ENCODE measurements at places on chromosomes 5 and 9.

DNA sequence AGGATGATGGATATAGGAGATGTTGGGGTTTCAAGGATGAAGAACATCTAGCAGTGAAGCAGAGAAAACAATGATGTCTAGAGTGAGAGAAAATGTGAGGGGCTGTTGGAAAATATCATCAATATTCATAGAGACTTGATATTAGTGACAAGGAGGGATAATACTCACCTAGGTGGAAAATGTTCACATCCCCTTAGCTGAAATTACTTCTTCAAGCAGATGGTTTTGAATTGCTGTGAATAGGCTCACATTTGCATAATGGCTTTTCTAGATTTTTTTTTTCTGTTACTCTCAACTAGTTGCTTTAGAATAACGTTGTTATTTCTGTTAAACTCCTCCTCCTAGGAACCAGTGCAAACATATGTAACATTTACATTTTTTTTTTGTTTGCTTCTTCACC is 61.6 kb upstream of the MAP1B start:
- no peak for DNase-seq

GRCh38 chr5:172193872-172194271 is at the start of gene EFCAB9:
TSS of gene EFCAB9 (plus strand) at chr5:172194172. CDS start at chr5:172194173, 1 bp downstream.
- DNase-seq: no peak

GRCh38 chr9:125886365-125886764 is 139.2 kb downstream of the PBX3 start:
- DNase-seq: no peak

- no peak for DNase-seq
Observed at GRCh38 chr5:177307544-177308363, 3.9 kb downstream of the MXD3 start.

GRCh38 chr9:116309900-116310611 is 156.5 kb downstream of the PAPPA start:
- DNase-seq: no peak

DNA sequence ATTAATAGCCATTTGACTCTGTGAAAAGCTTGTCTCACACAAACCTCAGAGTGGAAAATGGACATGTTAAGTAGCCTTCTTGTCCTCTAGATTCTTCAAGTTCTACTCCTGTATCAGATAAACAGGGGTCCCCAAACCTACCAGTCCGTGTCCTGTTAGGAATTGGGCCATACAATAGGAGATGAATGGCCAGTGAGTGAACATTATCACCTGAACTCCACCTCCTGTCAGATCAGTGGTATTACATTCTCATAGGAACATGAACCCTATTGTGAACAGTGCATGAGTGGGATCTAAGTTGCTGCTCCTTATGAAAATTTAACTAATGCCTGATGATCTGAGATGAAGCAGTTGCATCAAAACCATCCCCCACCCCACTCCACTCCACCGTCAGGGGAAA is 136.3 kb downstream of the TMEM232 start:
- no peak for DNase-seq

DNA sequence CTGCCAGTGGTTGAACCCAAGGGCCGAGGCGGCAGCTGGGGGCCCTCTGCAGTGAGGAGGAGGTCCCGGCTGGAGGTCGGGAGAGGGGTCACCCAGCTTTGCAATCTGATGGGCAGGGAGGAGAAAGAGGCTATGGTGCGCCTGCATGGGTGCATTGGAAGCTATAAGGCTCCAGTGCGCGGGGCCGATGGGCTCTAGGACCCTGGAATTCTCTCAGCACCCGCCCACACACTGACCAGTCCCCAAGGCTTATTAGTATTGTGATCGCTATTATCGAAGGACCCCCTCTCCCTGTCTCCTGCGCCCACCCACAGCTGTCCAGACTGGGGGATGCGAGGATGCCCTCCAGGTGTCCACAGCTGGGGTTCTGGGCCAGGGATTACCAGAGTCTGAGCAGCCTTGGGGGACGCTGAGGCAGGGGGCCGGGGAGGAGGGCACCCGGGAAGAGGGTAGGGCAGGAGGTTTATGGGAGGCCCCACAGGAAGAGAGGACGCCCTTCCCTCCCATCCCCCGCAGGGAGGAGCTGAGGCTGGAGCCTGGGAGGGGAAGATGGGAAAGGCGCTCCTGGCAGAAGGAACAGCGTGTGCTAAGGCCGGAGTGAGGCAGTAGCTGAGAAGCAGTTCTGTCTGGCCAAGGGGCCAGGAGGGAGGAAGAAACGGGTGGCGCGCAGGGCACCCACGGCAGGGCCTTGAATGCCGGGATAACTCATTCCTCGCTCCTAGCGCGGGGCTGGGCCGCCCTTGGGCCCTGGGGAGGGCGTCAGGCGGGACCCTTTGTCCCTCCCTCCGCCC is 24.2 kb downstream of the C9orf50 start:
- no peak for DNase-seq

DNA sequence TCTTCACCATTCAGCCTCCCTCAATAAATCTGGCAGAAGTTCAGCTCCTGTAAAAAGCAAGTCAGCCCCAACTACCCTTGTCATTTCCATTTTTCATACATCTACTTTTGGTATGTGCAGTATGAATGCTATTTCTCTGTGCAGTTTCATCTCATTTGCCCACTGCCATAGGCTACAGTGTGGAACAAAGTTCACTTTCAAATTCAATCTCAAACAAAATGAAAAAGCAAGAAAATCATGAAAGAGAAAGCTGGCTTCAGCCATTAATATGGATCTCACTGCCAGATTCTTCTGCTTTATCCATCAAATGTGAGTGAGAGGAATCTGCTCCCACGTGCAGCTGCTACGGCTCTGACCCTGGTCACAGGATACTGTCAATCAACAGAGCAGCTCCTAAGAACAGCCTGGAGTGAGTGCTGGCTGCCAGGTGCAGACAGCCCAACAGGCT is 494.2 kb downstream of the ZNF608 start:
- DNase-seq: no peak

- DNase-seq: no peak
Observed at GRCh38 chr9:105333076-105333475, 88.6 kb downstream of the SLC44A1 start.

DNA sequence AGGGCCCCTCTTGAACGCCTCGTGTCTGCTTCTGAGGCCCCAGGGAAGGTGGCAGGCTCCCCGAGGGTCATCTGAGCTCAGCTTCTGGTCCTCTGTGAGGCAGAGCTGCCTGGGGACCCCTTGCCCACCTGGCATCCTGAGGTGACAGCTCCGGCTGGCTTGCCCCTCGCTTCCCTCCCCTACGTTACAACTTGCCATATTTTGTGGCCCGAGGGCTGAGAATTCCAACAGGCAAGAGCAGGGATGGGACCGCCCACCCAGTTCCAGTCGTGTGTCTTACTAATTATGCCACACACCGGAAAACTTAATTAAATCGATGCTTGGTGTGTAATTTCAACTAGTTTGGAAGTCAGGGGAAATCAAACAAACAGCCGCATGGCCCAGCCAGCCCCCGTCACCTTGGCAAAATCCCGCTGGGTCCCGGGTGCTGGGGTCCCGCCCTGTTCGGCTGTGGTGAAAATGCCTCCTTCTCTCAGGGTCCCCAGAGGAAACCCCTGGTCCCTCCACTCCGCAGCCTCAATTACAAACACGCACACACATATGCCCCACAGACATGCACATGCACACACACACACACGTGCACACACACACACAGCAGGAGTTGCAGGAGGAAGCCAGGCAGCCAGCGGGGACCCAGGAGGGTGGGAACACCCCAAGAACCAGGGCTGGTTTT is 221.0 kb upstream of the IER5L start:
- no peak for DNase-seq

DNA sequence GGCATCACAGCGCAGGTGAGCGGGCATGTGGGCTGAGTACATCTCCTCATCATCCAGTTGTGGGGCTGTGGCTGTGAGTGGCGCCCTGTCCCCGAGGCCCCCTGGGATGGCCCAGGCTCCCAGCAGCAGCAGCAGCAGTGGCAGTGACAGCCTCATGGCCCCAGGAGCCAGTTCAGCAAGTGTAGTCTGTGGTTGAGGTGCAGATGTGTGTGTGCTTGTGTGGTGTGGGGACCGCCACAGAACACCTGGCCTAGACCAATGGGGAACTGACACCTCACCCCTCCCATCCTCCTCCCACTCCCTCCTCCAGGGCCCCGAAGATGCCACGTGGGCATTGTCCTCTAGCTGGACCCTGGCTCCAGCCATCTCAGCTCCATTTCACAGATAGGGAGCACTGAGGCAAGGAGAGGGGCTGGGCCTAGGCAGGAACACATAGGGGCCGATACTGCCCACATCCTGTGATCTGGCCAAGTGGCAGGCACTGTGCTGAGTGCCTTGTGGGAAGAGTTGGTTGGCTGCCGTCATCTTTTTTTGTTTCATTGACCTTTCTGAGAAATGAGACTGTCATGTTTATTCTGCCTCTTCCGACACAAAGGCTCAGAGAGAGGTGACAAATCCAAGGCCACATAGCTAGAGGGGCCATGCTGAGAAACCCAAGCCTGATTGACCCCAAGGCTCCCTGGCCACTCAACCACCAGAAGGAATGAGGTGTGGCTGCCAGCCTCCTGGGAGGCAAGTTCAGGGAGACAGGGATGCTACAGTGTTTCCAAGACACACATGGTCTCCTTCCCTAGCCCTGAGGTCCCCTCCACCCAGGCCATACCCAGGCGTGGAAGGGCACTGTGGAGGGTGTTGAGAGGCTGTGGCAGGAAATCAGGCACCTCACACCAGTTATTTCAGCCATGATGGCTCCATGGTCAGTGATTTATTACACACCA is at the start of gene MZB1:
Gene MZB1 (minus strand): TSS at position 213 of the 938 bp plus-strand sequence. CDS start 57 bp downstream, at position 156.
- DNase-seq: no peak

GRCh38 chr5:87900419-87900818 is 368.2 kb downstream of the TMEM161B start:
- DNase-seq: no peak

DNA sequence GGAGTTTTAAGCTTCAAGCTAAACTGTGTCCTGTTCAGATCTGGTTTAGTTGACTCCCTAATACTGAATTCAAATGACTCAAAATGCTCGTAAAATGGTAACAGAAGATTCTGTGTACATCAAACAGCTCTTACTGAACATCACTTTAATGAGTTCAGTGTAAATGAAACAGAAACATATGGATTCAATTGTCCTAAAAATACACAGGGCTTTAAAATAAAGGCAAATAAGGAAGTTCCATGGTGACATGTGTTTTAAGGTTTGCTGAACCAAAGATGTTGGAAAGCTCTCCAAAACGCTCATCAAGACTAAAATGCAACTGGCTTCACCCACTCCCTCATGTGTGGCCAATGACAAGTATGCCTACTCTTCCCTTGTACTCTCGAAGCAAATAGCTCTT is 340.0 kb upstream of the PIK3R1 start:
- no peak for DNase-seq

DNA sequence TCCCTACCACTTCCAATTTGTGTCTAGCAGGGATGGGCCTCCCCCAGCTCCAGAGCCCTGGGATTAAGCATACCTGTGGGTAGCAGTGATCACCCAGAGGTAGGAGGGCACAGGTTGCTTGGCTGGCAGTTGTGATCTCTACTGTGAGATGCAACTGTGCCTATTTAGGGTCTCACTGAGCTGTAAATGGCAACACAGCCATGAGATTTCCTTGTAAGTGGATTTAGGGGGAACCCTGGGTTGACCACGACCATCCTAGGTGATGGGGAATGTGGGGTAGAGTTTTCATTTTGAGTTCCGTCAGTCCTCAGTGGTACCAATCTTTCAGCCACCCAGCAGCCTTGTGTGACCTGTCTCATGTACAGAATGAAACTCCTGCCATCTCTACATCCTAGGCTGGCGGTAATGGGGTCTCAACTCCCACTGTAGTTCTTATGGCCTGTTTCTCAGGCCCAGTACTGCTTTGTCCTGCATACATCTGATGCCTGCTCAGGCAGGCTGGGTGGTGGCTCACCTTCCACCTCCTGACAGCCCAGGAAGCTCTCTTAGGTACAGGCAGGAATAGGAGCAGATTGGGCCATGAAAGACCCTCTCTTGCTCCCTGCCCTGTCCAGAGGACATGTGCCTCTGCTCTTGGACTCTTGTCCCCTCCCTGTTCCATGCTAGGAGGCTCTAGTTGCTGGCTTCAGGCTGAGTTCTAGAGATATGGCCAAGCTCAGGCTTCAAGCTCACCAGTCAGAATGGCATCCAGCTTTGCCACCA is 8.1 kb downstream of the HNRNPAB start:
- DNase-seq: no peak

DNA sequence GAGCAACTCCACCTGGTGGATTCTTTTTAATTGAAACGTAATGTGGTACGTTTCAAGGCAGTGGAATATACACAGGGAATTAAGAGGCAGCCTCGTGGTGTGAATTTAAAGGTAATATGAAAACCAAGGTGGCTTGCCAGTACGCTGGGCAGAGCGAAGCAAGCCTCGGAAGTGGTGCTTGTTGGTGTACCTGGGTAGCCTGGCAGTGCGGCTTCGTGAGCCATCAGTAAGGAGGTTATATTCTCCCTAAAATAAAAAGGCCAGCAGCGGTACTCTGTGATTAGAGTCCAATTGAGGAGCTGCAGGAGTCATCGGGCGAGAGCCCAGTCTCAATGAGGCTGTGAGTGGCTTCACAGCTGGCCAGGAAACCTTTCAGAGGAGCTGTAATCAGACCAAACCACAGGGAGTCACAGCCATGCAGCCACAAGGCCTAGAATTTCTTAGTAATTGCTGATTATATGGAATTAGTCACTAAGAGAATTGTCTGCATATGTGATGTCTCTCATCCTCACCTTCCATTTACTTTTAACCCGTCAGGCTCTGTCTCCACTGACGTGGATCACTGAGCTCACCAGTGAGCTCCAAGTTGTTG is 57.7 kb downstream of the DCP2 start:
- no peak for DNase-seq

DNA sequence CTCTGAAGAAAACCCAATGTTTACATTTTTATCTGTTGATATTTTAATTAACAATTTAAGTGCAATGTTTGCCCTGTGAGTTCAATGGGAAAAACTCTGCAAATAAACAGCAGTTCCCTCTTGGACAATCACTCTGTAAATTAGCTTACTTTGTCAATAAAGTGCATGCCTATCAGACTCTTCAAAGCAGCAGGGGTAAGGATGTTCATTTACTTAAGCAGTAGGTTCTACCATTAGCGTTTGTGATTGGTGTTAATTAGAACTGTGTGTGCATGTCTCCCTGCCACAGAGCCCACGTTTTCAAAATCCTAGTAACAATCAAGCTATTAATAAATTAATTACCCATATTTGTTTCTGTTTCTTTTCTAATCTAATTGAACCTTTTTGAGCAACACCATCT is 1921.6 kb upstream of the WWC1 start:
- DNase-seq: no peak

DNA sequence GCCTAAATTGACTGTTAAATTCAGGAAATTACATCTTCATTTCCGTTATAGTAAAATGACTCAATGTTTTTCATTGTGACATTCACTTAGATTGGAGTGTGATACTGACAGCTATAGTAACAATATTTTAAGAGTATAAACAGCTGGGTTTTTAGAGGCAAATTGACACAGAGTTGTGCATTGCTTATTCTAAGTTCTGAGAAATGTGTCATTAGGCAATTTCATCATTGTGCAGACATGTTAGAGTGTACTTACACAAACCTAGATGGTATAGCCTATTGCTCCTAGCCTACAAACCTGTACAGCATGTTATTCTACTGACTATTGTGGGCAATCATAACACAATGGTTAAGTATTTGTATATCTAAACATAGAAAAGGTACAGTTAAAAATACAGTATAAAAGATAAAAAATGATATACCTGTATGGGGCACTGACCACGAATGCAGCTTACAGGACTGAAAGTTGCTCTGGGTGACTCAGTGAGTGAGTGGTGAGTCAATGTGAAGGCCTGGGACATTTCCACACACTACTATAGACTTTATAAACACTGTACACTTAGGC is 132.7 kb downstream of the PDE4D start:
- DNase-seq: peak; percentile 54
